Renal pelvis (tissue), 12 donors: ENCODE measurements at places on chromosomes 6 and 20. TPM values are rescaled to one million over a fixed set of nuclear protein-coding genes. Genes with fewer than 3 reads are reported as not detected.

GRCh38 chr6:35686873-35687555 lies 1.7 kb downstream of the FKBP5 start:
- DNase-seq = no peak

- no peak for DNase-seq
These were observed 46.4 kb upstream of the LAMP5 start for GRCh38 chr20:9467995-9468394.

GRCh38 chr6:79801362-79801761 lies 146.0 kb downstream of the ELOVL4 start:
- no peak for DNase-seq

Gene RXRB
- 58.1 TPM for polyA plus RNA-seq

- DNase-seq = peak; percentile 4
These were observed 278.8 kb upstream of the IMPG1 start for GRCh38 chr6:76351275-76351674.

GRCh38 chr6:116461932-116462885 lies 1.0 kb downstream of the CALHM6 start:
- DNase-seq = peak; percentile 69
